ENCODE measurements at places on chromosomes 12 and 14.

DNA sequence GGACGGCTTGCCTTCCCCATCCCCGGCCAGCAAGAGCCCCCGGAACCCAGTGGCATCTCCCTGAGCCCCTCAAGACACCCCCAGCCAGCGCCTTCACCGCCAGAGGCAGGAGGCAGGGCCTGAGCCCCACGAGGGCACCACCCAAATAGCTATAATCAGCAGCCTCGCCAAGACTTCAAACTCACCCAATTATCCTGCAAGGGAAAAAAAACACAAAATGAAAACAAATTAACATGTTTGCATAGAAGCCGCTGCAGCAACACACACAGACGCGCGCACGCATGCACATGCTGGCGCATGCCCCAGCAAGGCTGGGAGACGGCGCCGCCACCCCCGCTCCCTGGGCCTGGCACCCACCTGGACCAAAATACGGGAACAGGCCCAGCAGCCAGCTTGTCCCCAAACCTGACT lies 15.8 kb downstream of the FAM222A start:
- no peak for DNase-seq

DNA sequence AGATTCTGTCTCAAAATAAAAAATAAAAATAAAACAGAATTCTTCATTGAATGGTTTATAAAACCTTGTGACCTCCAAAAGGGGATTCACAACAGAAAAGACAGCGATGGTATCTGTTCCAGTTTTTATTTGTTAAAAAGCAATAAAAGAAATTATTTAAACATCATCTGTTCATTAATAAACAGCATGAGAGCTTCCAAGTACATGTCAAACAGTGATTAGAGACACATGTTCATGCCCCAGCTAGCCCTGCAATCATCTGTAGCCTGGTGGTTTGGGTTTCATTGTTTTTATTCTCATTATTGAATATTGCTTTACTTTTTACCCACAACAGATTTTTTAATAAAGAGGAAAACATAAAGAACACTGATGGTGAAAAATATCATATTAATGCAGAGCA lies 173.3 kb downstream of the ANO2 start:
- DNase-seq = no peak

- DNase-seq = no peak
These were observed 30.8 kb upstream of the PPP2R5C start for GRCh38 chr14:101730626-101731186.

DNA sequence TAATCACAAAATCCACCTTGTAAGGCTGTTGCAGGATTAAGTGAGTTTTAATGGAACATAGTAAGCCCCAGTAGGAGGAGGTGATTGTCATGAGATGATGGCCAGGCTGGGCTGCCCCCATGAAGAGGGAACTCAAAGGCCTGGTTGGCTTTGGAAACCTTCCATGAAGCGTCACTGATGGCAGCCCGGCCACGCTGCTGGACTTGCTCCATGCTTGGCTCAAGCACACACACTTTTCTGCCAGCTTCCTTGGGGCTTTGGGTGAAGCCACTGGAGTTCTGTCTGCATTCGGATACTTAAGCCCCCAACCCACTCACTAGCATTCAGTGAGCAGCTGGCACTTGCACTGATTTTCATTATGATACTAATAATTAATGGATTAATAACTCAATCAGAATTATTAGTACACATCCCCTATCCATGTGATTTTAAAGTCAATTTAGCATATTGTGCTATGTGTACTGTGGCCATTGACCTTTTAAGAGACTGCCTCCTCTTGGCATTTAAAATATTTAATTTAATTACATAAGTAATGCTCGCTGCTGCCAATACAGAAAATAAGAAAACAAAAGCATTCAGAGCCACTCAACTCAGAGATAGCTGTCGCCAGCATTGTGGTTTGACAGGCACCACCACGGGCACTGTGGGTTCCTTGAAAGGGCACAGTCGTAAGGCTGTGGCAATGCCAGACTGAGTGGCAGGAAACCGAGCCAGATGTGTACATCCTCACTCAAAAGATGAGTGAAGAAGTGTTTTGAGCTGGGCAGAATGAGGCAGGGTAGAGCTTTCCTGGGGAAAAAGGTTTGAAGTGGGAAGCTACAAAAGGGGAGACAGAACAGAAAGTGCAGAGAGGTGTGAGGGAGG lies 15.9 kb downstream of the KRT85 start:
- DNase-seq = peak; percentile 87

DNA sequence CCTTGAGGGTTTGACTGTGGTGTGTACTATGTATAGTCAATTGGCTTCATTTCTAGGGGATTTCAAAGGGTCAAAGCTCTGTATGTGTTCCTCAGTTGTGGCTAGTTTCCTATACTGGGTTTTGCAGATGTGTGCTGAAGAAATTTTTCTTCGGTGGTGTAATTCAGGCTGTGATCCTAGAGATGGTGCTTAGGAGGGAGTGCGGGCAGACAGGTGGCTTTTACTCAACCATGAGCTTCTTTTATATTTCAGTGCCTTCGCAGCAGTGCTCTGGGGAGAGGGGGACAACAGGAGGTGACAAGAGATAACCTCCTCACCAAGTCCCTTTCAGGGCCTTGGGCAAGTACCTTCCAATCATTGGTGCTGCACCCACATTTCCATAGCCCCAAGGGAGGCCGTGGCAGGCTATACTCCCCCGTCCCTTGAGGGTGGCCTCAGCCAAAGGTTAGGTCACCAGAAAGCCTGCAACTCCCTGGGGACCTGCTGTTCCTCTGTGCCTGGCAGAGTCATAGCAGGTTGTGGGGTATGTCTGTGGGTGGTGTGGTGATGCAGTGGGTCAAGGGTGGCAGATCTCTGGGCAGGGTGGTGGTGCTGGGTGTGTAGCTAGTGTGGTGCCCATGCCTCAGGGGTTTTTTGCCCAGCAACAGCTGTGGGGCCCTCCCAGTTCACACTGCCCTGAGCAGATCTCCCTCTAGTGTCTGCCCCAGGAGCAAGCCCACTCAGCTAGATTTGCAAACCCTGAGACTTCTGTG lies 37.0 kb upstream of the TMX1 start:
- DNase-seq = no peak

GRCh38 chr14:63204407-63205043 lies at the start of gene RHOJ:
RHOJ (plus strand) TSS chr14:63204443; CDS start chr14:63204870, 427 bp downstream.
- DNase-seq = peak; percentile 45

GRCh38 chr12:121711361-121712189 lies 977 bp upstream of the TMEM120B start:
- peak; percentile 49 for DNase-seq
